GM13977 (cell line): ENCODE measurements at places on chromosomes 3 and 15.

GRCh38 chr15:85515212-85515611, 134.8 kb downstream of the AKAP13 start:
- DNase-seq: no peak

DNA sequence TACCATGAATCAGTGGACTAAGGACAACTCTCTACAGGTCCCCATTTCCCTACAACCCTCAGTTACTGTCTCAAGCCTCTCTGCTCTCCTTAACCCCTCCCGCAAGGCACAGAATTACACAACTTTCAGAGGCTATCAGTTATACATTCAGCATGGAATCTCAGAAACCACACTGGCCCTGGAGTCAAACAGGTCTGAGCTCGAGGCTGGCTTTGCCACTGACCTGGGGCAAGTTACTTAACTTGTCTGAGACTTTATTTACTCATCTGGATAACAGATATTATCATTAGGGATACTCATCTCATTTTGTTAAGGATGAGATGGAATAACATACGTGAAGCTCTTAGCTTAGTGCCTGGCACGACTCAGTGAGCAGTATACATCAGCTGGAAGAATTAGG, 95.2 kb downstream of the WDR76 start:
- no peak for DNase-seq

GRCh38 chr3:116386168-116386567, 59.1 kb downstream of the LSAMP start:
- DNase-seq: no peak

DNA sequence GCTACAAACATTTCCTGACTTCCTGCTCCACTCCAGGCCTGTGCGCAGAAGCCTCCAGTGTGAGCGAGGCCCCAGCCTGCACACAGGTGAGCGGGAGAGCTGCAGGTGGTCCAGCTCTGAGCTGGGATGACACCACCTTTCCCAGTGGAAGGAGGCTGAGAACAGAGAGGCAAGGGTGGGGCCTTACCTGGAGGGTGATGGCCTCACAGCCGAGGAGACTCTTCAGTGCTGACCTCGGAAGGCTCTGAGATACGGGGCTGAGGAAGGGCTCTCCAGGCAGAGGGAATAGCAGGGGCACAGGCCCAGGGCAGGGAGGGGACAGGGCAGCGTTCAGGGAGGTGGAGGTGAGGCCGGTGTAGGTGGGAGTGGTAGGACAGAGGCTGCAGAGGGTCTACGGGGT, 70.8 kb downstream of the EFCAB12 start:
- DNase-seq: no peak

- DNase-seq: no peak
Observed at GRCh38 chr15:93819826-93820225, 411.5 kb upstream of the MCTP2 start.

- no peak for DNase-seq
Observed at GRCh38 chr3:67415511-67415910, 238.9 kb downstream of the SUCLG2 start.

DNA sequence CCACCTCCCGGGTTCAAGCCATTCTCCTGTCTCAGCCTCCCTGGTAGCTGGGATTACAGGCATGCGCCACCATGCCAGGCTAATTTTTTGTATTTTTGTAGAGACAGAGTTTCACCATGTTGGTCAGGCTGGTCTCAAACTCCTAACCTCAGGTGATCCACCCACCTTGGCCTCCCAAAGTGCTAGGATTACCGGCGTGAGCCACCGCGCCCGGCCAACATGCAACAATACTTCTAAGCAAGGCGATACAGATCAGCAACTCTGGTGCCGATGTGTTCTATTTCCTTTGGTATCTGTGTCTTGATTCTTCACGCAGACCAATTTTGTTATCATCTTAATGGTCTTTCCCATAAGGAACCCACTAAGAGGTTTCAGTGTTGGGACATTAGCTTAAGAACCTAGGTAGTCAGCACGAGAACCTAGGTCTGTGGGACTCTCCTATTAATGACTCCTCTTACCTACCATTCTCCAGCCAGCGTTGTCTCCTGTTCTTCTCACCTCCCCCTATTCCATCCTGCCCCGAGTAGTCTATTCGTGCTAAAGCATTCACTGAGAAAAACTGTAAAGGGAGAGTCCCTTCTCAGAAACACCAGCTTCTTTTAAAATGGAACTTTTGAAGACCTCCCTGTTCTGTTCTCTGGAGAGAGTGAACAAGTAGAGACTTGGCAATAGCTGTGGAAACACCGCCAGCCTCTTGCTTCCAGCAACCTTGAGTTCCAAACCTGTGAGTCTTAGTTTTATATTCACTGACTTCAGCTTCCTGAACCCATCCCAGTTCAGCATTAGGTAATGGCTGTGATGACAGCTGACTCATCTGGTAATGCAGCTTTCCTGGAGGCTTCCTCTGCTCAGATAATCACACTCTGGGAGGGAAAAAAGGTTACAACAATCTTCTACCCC, 61.2 kb downstream of the TSC22D2 start:
- DNase-seq: no peak

DNA sequence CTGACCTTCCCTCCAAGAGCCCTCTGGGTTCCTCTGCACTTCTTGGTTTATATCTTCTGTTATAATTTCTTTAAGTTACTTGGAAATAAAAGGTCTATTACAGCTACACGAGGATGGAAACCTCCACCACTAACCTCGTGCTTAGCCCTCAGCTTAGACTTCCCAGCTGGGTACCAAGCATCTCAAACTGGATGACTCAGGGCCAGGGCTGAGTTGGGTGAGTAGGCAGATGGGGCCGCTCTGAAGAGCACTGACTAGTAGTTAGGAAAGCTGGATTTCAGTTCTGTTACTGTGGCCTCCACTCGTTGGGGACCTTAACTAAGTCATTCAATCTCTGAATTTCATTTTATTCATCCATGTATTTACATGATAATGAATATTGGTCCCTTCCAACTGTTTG, 1036.6 kb downstream of the IGSF11 start:
- DNase-seq: no peak

- no peak for DNase-seq
Observed at GRCh38 chr3:150454085-150454484, 46.0 kb downstream of the TSC22D2 start.

- DNase-seq: no peak
Observed at GRCh38 chr3:164222197-164222596, 856.1 kb downstream of the SI start.

- DNase-seq: no peak
Observed at GRCh38 chr15:40942337-40942854, 10.9 kb upstream of the CHAC1 start.

- no peak for DNase-seq
Observed at GRCh38 chr3:45778761-45779201, 17.6 kb downstream of the SLC6A20 start.

GRCh38 chr15:89368566-89369223, 34.1 kb upstream of the POLG start:
- DNase-seq: no peak

DNA sequence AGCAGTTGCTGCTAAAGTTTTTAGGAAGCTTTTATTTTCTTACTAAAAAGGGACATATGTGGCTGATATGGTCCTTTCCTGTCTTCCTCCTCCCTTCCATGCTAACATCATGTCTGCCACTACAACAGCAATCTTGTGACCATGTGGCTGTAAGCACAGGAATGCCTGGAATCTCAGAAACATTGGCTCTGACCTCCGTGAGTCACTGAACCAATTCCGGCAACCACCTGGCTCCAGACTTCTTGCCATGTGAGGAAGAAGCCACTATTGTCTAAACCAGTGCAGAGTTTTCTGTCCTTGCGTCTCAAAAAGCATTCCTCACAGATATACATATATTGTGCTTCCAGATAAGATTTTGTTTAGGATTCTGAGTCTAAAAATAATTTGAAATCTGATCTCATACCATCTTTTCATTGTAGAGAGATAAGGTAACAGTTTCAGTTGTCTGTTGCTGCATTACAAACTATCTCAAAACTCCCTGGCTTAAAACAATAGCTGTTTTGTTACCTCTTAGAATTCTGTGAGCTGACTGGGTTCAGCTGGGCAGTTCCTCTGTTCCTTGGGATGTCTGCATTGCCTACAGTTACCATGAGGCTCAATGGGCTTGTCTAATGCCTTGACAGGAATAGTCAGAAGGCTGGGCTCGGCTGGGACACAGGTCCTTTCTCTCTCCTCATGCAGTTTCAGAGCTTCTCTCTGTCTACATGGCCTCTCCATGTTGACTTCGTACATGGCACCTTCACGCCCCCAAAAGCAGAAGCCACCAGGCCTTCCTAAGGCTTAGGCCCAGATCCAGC, 77.3 kb upstream of the MAGI1 start:
- no peak for DNase-seq

GRCh38 chr3:110878692-110879091, 192.9 kb upstream of the NECTIN3 start:
- DNase-seq: no peak

- DNase-seq: peak; percentile 69
Observed at GRCh38 chr3:14633819-14634424, 17.6 kb upstream of the CCDC174 start.

DNA sequence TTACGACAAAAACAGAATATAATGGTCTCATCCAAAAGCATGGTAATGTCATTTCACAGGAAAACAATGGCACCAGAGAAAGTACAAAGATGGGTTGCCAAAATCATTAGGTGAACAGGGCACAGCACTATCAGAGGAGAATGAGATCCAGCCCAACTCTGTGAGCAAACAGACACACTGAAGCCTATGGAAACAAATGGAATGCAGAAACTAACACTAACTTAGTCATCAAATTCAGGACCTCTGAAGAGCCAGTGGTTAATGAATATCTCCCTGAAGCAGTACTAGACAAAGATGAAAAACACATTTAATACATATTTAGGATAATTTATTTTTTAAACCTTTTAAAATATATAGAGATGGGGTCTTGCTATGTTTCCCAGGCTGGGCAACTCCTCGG, 14.6 kb upstream of the RPS17 start:
- DNase-seq: no peak

DNA sequence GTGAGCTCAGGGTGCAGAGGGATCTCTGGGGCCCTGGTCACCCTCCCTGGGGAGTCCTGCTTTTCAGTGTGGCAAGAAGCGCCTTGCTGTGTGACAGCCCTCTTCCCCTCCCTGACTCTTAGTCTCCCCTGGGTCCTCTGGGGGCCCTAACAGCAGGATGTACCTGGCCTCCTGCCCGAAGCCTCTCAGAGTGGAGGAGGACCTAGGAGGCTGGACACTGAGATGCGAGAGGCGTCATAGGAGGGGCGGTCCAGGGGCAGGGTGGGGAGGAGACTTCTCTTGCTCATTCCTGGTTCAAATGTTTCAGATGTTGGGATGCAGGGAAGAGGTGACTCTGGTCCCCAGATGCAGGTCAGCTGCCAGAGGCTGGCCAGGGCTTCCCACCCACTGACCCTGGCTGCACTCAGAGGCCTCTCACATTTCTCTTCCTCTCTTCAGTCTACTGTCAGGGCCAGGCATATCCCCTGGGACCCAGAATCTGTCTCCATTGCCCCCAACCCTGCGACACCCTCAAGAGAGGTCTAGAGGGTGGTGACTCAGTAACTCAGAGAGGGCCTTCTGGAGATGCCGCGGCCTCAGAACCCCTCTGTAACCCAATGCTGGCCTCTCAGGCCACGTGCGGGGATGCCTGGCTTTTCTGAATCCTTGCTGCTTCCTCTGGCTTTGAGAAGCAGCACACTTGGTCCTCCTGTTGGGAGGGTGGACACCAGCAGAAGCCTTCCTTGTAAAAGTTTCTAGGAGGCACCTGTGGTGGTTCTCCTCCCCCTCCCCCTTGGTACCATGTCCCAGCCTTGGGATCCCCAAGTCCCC, 25.9 kb downstream of the SNX33 start:
- DNase-seq: no peak

- no peak for DNase-seq
Observed at GRCh38 chr3:15052335-15053242, 12.5 kb downstream of the MRPS25 start.

DNA sequence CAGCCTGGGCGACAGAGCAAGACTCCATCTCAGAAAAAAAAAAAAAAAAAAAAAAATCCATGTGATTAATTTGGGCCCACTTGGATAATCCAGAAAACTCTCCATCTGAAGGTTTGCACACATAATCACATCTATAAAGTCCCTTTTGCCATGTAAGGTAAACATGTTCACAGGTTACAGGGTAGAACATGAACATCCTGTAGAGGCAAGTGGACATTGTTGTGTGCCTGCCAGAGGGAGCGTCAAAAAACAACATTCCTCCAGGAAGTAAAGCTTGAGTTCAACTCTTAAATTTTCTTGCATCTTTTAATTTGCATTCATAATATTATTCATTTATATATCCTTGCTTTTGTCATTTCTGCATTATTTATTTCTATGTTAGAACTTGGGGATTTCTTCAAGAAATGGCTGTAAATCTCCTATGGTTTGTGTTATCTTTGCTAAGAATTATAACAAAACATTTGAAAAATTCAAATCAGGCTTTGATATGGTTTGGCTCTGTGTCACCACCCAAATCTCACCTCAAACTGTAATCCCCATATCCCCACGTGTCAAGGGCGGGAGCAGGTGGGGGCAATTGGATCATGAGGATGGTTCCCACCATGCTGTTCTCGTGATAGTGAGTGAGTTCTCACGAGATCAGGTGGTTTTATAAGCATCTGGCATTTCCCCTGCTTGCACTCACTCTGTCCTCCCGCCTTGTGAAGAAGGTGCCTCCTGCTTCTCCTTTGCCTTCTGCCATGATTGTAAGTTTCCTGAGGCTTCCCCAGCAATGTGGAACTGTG, 11.3 kb upstream of the TTBK2 start:
- no peak for DNase-seq

- DNase-seq: peak; percentile 53
Observed at GRCh38 chr3:136862617-136863322, 762 bp downstream of the NCK1 start.

DNA sequence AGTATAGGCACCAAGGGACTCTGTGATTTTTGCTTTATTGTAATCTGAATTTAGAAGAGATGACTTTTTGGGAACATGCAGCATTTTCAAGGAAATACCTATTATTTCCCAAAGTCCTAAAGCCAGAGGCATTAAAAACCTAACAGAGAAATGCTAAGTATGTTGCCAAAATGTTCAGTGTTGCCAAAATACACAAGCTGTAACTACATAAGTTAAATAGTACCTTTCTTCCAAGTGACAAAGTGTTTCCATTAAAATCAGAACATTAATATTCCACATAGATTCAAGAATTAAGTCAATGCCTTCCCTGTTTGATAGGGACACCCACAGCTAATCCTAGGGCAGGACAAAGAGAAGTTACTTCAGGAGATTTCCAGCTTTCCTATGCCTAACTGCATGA, 42.0 kb downstream of the MKRN2 start:
- no peak for DNase-seq

DNA sequence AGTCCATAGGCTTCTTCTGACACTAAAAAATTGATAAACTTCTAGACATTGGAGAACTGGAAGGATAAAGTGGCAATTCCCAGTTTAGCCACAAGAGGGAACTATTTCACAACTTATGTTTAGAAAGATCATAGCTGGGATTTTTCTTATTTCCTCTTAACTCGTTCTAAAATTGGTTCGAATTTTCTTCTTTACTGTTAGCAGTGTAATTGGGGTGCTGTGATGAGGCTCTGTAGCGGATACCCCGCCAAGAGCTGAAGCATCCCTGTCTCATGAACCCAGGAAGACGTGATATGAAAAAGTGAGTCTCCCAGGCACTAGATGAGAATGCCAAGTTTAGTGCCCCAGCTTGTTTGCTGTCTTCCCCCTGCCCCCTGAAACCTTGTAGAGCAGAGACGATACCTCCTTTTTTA, 85.1 kb downstream of the PDCD6IP start:
- peak; percentile 47 for DNase-seq
